Activated naive CD4-positive, alpha-beta T cell treated with Interleukin-2 at 50 U/mL for 16 hours (primary cell): ENCODE measurements at places on chromosomes 12 and 14.

DNA sequence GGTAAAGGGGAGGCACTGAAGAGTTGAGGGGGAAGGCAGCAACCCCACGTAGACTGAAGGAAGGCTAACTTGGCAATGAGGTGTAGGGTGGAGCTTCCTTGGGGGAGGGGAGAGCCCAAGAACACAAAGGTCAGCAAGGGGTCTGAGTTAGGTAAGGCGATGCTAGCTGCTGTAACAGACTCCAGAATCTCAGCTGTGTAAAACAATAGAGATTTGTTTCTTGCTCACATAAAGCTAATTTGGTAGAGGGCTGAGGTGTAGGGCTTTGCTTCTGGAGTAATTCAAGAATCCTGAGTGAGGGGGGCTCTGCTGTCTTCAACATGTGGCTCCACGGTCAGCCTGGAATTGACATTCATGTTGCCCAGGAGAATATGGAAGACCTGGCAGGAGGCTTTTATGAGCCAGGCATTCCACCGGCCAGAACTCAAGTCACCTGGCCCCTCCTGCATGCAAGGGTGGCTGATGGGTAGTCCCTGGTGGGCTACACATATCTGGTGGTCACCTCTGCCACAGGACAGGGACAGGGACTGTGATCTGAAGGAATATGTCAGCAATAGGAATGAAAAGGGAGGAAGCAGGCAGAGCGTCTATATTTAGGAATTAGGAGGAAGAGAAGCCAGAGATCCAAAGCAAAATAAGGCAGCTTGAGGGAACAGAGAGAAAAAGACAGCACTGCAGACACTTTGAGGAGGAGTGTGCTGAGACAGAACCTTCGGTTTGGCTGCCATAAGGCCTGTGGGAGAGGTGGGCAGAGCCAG, 153.7 kb downstream of the ZFP36L1 start:
- DNase-seq = no peak

- no peak for DNase-seq
Measured at GRCh38 chr12:116718655-116719454, 19.0 kb downstream of the SPRING1 start.

- no peak for DNase-seq
Measured at GRCh38 chr14:23186913-23187654, 3.6 kb upstream of the SLC7A8 start.

DNA sequence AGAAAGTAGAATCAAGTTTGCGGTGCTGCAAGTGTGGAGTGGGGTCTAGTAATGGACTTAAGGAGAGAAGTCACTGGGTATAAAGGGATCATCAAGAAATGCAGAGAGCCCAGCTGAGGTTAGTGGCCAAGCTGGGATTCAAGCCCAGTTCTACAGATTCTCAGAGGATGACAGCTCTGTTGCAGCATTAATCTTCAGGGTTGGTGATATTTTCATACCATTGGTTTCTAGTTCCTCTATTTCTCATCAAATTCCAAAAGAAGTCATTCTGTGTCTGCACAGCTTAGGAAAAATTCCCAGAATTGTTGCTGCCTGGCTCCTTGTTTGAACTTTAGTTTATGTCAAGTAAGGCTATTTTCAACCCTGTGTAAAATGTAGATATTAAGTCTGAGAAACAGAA, 169.5 kb upstream of the NTF3 start:
- DNase-seq = no peak

GRCh38 chr14:95300002-95300696, 19.6 kb downstream of the CLMN start:
- DNase-seq = no peak

DNA sequence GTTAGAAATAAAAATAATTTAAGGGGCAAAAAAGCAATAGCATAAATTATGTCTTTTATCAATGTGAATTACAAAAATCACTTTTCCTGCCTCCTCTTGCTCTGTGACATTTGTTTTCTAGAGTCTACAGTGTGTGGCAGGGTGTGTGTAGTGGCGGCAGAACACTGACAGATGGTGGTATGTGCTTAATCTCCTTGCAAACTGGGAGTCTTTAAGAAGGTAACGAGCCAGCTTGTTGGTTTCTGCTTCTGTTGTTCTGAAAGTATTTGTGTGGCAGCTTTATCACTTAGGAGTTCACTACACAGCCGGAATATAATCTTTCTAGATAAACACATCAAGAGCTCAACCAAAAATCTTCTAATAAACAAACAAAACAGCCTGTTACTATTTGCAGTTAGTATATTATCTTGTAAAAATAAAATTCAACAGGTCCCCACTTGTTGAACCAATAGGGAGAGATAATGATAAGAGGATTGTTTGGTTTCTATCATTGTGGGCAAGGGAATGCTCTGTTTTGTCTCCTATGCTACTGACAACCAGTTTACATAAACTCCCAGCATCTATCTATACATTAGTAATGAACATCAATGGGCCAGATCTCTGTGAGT, 13.0 kb downstream of the CDKL1 start:
- DNase-seq = no peak

- DNase-seq = no peak
Measured at GRCh38 chr12:130102266-130102665, 60.0 kb upstream of the FZD10 start.
